NCI-H2081 (cell line): ENCODE measurements at places on chromosomes 4 and X.

GRCh38 chr4:166527500-166527899 lies 654.5 kb downstream of the TLL1 start:
- DNase-seq: no peak

DNA sequence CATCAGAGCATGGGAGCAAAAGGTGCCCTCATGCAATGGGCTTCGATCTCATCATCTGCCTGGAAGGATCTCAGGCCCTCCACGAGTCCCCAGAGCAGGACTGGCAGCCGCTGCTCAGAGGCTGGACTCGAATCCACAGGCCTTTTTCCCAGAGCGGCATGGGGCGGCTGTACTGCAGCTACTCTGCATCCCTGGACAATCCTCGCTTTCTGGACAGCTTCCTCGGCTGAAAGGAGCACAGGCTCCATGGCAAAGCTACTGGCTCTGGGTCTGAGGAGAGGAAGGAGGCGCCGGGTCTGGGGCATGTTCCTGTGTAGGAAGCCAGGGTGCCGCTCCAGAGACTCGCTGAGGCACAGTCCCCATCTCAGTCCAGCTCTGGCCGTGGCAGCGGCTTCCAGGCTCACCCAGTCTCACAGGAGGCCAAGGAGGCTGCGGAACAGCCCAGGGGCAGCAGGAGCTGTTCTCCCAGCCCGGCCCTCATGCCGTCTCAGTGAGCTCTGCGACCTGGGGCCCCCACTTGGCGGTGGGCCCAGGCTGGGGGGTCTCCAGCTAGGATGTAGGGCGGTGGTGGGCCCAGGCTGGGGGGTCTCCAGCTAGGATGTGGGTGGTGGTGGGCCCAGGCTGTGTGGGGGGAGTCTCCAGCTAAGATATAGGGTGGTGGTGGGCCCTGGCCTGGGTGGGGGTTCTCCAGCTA lies 2.7 kb upstream of the SPON2 start:
- no peak for DNase-seq

DNA sequence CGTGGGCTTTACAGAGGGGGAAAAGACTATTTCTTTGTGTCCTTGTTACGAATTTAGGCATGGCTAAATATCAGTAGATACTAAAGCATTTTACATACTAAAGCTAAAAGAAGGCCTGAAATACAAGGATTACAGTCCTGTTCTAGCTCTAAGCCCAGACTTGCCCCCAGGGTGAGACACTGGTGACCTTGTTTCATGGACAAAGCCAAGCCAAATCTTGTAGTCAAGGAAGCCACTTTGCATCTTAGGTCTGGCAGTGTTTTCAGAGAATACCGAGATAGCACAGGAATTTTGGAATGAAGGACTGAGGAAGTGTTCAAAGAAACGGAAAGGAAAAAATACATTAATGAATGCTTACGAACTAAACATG lies 733 bp upstream of the G3BP2 start:
- no peak for DNase-seq

DNA sequence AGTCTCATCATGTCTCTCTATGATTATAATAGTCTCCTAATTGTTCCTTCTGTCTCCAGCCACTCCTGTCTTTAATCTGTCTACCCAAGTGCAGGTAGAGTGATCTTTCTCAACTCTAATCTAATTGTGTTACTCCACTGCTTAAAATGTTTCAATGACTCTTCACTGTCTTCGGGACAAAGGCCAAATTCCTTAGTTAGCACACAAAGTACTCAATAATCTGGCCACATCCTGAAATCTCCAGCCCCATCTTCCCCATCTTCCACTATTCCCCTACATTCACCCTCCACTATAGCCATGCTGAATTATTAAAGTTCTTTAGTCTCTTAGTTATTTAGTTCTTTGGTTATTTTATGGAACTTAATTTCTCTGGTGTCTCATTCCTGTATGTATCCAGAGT lies 353.3 kb downstream of the OPHN1 start:
- no peak for DNase-seq

DNA sequence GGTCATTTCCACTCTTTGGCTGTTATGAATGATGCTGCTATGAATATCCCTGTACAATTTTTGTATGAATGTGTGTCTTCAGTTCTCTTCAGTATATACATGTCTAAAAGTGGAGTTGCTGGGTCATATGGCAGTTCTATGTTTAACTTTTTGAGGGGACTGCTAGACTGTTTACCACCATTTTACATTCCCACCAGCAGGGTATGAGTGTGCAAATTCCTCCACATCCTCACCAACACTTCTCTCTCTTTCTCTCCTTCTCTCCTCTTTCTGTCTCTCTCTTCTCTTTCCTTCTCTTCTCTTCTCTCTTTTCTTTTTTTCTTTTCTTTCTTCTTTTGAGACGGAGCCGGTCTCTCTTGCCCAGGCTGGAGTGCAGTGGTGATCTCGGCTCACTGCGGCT lies 7.8 kb downstream of the WWC2 start:
- no peak for DNase-seq

DNA sequence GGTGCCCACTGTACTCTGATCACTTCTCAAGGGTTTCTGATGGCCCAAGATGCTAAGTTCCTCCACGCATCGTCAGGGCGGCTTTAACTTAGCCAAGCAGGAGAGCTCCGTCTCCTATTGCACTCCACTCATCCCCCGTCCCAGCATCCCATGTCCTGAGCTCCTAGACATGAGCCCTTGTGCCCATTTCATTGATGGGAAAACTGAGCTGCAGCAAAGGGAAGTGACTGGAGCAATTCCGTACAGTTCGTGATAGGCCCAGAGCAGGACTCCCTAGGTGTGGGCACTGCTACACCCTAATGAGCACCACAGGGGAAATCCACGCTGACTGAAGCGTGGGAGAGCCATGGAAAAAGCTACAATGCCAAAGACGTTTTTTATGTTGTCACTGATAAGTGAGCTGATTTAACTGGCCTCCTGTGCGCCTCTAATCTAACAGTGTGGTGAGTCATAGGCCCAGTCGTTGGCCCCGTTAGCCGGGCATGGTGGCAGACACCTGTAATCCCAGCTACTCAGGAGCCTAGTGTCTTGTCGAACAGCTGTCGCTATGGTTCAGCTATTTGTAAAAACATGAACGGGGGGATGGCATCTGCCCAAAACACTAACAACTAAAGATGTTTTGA lies 14.9 kb downstream of the NSDHL start:
- no peak for DNase-seq

DNA sequence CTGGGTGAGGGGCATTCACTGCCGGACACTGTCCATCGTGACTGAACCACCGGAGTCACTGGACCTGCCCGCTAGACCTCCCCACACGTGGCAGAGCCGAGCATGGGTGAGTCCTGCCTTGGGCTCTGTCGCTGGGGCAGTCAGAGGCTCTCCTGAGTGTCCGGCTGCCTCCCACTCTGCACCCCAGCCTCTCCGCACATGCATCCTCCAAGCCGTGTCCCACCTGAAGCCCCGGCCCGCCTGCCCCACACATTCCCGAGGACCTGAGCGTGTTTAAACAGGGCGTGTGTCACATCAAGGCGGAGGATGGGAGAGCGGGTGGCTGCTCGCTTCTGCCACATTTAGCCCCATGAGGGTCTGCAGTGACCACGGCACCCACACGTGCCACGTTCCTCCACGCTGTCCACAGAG lies 4.7 kb downstream of the CPLX1 start:
- no peak for DNase-seq

- no peak for DNase-seq
Observed at GRCh38 chr4:13706120-13706519, 78.6 kb upstream of the BOD1L1 start.

- DNase-seq: no peak
Observed at GRCh38 chr4:74516303-74516702, 71.4 kb downstream of the AREG start.

GRCh38 chr4:164251257-164251656 lies 502.7 kb upstream of the SMIM31 start:
- peak; percentile 41 for DNase-seq

GRCh38 chr4:53490965-53491622 lies 100.2 kb downstream of the LNX1 start:
- DNase-seq: peak; percentile 18

GRCh38 chr4:151641167-151641566 lies 119.6 kb downstream of the GATB start:
- no peak for DNase-seq

DNA sequence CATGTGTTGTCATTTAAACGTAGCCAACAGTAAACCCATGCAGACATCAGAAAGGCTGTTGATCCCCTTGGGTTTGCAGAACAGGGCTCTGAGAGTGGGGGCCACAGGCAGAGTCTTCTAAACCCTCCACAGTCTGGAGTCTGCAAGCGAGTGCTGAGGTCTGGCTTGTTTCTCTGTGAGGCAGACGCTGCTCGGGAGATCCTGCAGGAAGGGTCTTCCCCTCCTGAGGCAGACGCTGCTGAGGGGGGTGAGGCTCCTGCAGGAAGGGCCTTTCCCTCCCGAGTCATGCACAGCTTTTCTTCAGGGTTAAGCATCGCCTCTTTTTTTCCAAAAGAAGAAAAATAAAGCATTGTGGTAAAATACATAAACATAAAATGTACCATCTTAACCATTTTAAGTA lies 17.1 kb upstream of the PDE6B start:
- no peak for DNase-seq

- DNase-seq: no peak
Observed at GRCh38 chr4:15914736-15915135, 23.8 kb downstream of the FGFBP1 start.

DNA sequence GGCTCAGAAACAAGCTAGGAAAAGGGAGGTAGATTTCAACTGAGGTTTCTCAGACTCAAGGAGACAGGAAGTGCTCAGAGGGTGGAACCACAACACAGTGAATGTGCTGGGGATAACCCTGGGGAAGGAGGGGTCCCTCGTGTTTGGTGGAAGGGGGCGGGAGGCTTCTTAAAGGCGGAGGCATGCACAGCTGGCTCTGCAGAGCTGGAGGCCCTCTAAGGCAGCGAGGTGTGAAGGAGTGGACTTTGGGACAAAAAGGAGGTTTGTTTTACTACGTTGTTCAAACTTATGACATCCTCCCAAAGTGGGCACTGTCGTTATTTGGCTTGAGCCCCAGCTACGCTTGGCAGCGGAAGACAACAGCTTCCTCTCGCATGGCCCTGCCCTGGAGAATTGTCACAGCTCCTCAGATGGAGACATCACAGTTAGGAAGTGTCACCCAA lies 21.7 kb upstream of the MTM1 start:
- no peak for DNase-seq

DNA sequence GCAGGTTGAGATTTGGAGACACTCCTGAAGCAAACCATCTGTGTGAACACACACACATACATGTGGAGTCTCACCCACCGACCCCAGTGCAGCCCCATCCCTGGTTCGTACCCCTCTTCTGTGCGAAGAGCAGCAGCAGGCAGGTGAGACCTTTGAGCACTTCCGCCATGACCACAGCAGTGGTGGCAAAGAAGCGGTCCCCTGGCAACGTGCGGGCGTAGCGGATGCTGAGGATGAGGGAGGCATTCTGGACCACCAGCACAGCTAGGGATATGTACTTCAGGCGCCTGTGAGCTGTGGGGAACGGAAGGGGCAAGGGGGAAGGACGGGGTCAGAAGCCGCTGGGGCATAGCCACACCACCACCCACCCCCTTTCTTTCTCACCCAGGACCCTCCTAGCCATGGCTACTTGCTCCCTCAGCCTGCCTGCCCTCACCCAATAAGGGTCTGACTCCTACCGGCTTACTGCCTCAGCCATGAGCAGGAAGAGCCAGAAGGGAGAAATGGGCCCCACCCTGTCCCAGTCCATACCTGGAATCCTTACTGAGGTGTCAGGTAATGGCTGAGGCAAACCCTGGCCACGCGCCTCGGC lies 1.6 kb downstream of the SLC35A2 start:
- no peak for DNase-seq

DNA sequence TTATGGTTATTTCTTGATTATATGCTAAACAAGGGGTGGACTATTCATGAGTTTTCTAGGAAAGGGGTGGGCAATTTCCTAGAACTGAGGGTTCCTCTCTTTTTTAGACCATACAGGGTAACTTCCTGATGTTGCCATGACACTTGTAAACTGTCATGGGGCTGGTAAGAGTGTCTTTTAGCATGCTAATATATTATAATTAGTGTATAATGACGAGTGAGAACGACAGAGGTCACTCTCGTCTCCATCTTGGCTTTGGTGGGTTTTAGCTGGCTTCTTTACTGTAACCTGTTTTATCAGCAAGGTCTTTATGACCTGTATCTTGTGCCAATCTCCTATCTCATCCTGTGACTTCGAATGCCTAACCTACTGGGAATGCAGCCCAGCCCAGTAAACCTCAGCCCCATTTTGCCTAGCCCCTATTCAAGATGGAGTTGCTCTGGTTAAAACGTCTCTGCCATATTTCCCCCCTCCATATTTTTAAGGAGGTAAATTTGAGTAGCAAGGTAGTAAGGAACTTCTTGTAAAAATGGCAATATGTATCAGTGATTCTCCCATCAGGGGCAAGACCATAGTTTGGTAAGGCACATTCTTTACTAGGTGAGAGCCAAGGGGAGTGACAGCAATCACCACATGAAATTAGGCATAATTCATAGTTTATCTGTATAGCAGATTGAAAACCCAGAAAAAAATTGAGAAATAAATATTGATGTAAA lies 2.6 kb downstream of the CXCL2 start:
- DNase-seq: no peak

GRCh38 chr4:112954286-112954685 lies 95.2 kb upstream of the ANK2 start:
- DNase-seq: no peak

GRCh38 chr4:121094297-121094966 lies 22.1 kb upstream of the NDNF start:
- no peak for DNase-seq

- no peak for DNase-seq
Observed at GRCh38 chrX:40984962-40985361, 100.3 kb upstream of the USP9X start.

- no peak for DNase-seq
Observed at GRCh38 chr4:106707776-106708463, 328.2 kb downstream of the DKK2 start.

- no peak for DNase-seq
Observed at GRCh38 chrX:134764202-134764785, 106.0 kb upstream of the PLAC1 start.

DNA sequence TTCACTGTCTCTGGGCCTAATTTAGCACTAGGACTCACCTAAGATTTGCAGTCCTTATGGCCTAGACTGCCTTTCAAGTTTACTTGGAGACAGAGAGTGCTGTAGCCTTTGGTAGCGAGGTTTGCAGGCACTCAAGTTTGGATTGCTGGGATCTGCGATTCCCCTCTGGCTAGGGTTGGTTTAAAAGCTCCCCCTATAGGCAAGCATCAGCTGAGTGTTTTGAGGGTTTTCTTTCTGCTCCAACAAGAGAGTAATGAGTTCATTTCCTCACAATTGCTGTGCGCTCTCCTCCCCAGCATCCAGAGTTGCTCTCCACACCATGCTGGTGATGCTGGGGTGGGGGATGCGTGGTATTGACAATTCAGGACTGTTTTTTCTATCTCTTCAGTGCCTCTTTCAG lies 206.9 kb downstream of the GLUD2 start:
- DNase-seq: no peak

DNA sequence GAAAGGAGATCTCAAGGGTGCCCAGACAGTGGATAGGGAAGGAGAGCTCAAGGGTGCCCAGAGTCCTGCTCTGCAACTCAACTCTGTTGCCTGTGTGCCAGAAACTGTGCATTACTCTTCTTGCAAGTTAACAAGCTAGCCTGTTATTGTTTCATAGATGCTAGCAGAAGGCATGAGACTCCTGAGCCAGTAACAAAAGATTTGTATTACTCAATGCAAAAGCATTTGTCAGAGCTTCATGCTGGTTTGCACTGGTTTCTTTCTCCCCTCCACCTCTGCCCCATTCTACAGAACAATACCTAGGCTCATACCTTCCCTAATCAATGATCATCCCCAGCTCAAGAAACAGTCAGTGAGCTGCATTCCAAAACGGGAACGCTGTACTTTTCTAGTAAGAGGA lies 124.5 kb upstream of the NEIL3 start:
- DNase-seq: no peak
